Osteoblast (primary cell): ENCODE measurements at places on chromosomes 3 and 15. TPM values are rescaled to one million over a fixed set of nuclear protein-coding genes. Genes with fewer than 3 reads are reported as not detected.

GRCh38 chr3:50610181-50610971 lies 1.2 kb downstream of the CISH start:
- DNase-seq, result peak; percentile 42

GRCh38 chr3:178048768-178049167 lies 487.5 kb upstream of the KCNMB2 start:
- no peak for DNase-seq

GRCh38 chr15:47517737-47518136 lies 199.6 kb upstream of the SEMA6D start:
- DNase-seq, result no peak

DNA sequence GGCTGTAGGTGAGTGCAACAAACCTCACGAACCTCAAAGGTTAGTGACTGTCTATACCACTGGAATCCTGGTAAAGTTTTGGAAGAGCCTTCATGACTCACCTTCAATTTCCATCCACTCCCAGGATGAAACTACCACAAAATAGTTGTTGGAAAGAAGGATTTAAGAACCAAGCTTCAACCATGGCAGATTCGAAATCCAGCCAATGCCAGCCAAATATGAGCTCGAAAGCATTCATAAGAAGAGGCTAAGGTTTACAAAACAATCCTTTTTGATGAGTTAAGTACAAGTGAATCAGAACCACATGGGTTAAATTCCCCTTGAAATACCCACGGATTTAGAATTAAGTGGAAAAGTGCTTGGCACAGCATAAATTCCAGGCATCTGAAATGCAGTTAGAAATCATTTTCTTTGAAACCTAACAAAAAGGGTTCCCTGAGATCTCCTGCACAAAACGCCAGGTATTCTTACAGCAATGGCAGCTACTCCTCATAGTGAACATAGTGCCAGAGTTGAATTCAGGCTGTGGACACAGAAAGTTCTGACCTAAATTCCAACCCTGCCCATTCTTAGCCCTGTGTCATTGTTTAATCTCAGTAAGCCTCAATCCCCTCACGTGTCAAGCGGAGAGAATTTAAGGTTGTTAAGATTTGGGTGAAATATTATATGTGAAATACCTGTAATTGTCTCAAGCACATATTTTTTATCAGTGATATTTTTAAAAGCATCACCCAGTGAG lies 89.2 kb downstream of the FBN1 start:
- no peak for DNase-seq

DNA sequence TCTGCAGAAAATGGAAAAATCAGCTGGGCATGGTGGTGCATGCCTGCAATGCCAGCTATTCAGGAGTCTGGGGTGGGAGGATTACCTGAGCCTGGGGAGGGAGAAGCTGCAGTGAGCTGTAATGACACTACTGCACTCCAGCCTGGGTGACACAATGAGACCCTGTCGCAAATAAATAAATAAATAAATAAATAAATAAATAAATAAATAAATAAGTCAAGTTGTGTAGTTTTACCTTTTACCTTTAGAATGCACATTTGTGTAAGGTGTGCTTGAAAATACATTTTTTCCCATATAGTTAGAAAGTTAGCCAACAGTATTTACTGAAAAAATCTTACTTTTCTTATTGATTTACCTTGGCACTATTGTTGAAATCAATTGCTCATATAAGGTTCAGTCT lies 515.6 kb downstream of the NAALADL2 start:
- no peak for DNase-seq

- no peak for DNase-seq
These were observed 265.0 kb downstream of the EPHA3 start for GRCh38 chr3:89372456-89372855.

DNA sequence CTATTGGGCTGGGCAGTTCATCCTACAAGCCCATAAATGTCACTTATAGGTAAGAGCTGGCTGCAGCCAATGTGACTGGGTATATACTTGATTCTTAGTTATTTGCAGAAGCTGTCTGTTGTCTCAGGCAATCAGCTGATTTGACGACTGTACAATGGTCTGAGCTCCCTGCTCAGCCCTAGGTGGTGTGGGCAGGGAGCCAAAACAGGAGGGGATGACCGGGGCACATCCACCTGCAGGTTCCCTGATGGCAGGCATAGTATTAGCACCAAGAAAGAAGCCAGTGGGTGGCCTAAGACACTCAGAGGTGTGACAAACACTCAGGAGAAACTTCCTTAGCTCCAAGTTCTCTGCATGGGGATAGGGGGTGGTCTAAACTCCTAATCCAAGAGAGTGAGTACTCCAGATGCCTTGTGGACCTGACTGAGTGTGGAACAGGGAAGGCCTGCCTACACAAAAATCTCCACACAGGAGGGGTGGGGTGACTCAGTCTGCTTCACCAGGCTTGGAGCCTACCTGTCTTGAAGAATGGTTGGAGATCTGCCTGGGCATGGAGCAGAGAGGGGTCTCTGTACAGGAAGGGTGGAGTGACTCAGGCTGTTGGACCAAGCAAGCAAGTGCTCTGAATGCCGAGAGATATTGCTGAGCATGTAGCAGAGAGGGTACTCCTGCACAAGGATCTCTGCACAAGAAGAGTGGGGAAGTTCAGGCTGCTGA lies 690.4 kb upstream of the NAALADL2 start:
- no peak for DNase-seq

GRCh38 chr15:94057305-94057704 lies 174.1 kb upstream of the MCTP2 start:
- DNase-seq, result no peak

DNA sequence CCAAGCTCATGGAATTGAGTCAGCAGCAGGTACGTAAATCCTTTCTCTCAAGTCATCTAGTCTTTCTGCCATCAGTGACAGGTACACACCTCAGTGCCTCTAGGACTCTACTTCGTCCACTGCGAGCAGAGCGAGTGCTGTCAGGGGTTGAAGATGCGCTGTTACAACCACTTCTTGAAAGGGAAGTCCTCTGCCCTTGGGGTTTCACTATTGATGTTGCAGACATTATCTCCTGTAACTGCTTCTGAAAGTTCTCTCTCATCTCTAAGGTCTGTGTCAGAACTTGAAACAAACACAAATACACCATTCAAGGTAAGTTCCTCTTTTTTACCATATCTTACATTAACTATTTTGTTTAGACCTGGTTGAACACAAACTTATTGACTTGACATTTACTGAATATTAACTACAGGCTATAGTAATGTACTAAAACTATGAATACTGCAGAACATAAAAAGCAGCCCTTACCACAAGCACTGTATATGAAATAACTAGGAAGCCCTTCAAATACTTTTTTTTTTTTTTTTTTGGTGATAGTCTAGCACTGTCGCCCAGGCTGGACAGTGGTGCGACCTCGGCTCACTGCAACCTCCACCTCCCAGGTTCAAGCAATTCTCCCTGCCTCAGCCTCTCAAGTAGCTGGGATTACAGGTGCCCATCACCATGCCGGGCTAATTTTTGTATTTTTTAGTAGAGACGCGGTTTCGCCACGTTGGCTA lies 41.5 kb downstream of the TOPBP1 start:
- DNase-seq, result no peak

GRCh38 chr3:34077417-34078195 lies 279.2 kb downstream of the PDCD6IP start:
- no peak for DNase-seq

GRCh38 chr15:67884514-67885174 lies 44.8 kb upstream of the RNU6-1 start:
- DNase-seq, result peak; percentile 91

DNA sequence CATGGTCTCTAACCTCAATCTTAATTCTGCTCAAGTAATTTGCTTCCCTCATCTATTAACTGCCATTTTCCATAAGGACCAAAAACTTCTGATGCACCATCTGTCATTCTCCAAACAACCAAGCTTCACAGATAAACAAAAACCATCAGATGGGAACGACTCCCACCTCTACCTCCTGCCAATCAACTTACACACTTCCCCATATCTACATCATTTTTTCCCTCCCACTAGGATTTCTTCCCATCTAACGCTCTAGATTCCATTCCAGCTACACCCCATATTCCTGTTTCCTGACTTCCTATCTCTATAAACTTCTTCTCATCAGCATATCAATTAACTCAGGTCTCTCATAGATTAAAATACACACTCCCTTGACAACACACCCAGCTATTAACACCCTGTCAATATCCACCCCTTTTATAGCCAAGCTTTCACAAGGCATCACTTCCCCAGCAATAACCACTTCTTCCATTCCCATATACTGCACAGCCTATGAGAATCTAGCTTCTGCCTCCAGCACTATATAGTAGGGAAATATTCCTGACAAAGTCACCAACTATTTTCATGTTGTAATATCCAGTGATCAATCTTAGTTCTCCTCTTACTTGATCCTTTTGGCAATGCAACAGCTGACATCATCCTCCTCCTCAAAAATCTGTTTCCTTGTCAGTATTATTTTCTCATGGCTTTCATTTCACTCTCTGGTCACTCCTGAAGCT lies 39.2 kb downstream of the SNX4 start:
- peak; percentile 85 for DNase-seq

GRCh38 chr15:49423021-49423420 lies at the start of gene FGF7:
FGF7 (plus strand) TSS chr15:49423242; CDS start chr15:49424298, 1,056 bp downstream.
- DNase-seq, result peak; percentile 56

DNA sequence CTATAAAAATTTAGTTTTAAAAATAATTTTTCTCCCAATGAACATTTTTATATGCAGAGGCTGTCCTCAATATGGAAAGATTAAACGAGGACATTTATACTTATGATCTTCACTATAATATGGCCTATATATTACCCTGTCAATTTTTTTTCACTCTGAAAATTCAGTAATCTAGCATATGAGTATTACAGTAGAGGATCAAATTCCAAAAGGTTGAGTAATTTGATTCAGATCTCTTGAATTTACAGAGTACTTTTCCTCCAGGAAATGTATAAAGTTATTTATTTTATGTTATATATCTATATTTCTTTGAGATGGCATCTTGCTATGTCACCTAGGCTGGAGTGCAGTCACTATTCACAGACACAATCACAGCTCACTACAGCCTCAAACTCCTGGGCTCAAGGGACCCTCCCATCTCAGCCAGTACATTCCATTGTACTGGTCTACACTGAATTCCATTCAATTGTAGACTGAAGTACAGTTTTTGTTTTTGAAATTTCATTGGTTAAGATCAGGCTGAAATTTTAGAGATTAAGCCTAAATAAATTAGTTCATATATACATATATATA lies 16.3 kb upstream of the TRPM7 start:
- DNase-seq, result no peak

DNA sequence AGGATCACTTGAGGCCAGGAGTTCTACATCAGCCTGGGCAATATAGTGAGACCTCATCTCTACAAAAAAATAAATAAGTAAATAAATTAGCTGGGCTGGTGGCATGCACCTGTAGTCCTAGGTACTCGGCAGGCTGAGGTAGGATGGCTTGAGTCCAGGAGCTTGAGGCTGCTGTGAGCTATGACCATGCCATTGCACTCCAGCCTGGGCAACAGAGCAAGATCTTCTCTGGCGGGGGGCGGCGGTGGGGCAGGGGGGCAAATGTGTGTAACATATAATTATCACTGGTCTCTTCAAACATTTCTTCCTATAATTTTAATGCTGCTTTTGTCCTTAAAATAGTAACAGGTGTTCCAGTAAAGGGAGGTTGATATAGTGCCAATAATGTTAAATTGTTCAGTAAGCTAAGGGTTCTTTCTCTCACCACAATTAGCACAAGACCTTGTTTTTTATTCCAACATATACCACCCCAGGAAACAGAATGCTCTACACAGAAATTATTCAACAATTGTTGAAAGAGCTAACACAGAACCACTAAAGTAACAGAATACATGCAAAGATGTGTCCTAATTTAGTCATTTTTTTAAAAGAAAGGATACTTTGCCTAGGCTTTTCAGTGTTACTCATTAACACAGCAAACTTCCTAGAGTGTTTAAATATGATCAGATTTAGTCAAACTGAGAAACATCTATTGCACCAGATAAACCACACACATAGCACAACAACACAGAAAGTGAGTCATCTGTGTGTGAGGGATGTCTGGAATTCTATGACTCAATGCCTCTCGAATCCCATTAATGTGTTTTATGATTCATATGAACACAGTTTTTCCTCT lies 29.1 kb downstream of the ANKRD28 start:
- peak; percentile 79 for DNase-seq

- no peak for DNase-seq
These were observed 204.1 kb downstream of the CNTN3 start for GRCh38 chr3:74410276-74410941.

DNA sequence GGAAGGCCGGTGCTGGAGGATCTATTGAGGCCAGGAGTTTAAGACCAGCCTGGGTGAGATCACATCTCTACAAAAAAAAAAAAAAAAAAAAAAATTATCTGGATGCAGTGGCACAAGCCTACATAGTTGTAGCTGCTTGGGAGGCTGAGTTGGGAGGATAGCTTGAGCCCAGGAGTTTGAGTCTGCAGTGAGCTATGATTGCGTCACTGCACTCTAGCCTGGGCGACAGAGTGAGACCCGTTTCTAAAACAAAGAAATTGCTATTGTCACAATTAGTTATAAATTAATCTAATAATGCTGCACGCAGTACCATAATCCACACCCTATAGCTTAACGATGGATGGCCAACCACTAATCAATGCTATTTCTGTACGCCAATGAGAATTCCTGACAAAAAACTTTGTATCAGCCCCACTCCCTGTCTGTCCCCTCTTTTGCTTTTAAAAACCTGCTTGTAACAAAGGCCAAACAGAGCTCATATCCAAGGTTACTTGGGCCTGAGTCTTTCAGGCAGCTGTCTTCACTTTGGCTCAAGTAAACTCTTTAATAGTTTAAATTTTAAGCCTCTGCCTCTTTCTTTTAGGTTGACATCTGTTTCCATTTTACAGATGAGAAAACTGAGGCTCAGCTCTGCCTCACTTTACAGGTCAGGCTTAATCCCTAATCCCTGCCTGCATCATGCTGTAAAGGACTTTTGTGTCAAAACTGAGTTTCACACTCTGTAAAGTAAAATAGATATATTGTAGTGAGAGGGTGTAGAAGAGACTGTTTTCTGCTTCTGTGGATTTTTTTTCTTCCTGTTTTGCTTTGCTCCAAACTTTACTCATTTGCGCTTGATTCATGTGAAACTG lies 10.9 kb downstream of the FLNB start:
- DNase-seq, result no peak

- no peak for DNase-seq
These were observed 149.2 kb upstream of the MITF start for GRCh38 chr3:69590111-69590510.

GRCh38 chr3:33256249-33256648 lies 21.0 kb upstream of the FBXL2 start:
- DNase-seq, result no peak

DNA sequence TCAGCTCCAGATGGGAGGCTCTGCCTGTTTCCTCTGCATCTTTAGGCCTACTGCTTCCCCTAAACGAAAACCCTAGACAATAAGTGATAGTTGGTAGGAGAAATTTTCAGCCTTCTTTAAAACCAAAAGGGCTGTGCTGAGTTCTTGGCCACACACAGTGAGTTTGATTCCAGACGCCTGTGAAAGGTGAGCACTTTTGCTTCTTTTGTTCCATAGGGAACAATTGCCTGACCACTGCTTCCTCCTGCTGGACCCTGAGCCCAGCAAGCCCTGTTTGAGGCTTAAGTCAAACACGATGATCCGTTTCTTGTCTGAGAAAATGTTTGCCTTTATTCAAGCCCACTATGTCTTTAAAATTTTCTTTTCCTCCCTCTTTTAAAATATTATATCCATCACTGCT lies 493.9 kb downstream of the ZIC1 start:
- DNase-seq, result no peak

GOLGA6L10 gene
- 1.4 and 1.5 TPM in 2 replicates for total RNA-seq

RASL12 gene
- total RNA-seq, result under 0.01 and 0.36 TPM in 2 replicates

C15orf62 gene
- total RNA-seq, result under 0.01 and 0.29 TPM in 2 replicates

SI gene
- total RNA-seq, result not detected in 2 replicates

SNURF gene
- 15.3 and 17.0 TPM in 2 replicates for total RNA-seq

SERINC4 gene
- total RNA-seq, result not detected in 2 replicates

CLRN1 gene
- total RNA-seq, result not detected in 2 replicates
